ENCODE measurements at places on chromosomes 16 and 17.

GRCh38 chr17:2705888-2706795, 5.4 kb downstream of the CLUH start:
- DNase-seq: no peak

DNA sequence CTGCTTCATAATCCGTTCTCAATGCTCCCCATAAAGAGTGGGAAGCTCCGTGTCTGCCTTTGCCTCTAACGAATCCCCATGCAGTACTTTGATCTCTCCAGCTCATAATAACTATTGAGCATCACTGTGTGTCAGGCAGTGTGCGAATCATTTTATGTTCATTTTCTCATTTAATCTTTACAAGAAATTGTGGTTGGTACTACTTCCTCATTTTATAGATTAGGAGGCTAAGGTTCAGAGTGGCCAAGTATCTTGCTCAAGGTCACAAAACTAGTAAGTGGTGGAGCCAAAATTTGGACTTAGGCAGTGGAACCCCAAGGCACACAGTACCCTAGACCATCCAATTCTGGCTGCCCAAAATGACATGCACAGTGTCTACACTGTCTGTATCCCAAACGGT, 44.8 kb downstream of the ABCC12 start:
- DNase-seq: no peak

- no peak for DNase-seq
These were observed 28.7 kb downstream of the MRM1 start for GRCh38 chr17:36629970-36630502.

DNA sequence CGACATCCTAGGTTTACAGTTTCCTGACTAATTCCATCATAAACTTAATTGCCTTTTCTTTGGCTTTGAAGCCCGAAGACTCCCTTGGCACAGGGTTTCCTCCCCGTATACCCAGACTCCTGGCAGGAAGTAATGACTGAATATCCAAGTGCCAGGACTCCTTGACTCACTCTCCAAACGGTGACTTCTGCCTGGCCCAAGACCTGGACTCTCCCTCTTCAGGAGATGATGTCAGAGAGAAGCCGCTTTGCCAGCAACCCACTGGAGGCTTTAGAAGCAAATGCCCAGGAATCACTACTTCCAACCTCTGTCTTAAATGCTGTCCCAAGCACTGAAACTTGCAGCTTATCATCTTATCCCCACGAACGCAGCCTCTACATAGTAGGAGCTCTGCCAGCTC, 146.5 kb downstream of the RGS9 start:
- peak; percentile 36 for DNase-seq

DNA sequence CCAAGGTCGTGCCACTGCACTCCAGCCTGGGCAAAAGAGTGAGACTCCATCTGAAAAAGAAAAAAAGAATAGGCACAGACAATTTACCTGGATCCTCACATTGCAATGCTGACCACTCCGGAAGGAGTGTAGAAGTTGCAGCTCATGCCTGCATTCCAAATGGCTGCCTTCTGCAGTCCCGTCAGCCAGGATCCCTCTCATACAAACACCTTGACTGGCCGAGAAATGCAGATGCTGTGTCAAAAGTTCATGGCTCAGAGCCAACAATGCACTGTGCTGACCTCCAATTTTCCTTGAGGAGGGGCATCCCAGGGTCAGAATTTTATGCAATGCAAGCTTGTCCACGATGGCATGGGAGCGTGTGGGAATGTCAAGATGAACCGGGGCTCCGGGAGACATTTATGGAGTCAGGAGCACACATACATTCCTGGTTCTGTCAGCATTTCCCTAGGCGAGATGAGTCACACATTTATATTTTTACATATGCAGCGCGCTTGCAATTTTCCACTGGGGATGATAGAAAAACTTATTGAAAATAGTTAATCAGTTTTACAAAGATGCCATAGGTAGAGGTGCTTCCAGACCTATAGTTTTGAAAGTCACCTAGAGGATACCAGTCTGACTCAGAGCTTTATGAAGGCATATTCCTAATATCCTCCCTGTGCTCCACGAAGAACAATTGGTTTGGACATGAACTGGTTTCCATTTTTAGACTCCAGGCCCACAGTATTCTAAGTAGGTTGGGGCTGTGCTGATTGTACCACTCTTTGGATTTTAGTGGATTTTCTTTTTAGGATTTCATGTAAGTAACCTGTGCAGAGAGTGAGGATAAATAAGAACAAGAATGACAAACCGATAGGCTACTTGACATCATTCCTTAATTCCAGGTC, 614.6 kb downstream of the MAF start:
- DNase-seq: no peak

DNA sequence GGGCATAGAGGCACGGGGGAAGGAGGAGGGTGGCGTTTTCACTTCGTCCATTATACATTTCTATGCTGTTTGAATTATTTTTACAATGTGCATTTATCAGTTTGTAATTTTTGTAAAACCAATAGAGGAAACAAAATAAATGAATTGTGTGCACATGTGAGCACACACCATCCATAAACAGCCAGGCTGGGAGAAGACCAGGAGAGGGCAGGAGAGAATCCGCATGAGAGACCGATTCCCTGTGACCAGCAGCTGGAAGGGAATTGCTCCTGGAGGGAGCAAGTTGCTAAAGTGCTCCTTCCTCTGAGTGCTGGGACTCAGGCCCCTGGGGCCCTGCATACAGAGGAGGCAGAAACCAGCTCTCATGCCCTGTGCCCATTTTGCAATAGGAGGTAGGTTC, 126.0 kb downstream of the ABCC12 start:
- no peak for DNase-seq

DNA sequence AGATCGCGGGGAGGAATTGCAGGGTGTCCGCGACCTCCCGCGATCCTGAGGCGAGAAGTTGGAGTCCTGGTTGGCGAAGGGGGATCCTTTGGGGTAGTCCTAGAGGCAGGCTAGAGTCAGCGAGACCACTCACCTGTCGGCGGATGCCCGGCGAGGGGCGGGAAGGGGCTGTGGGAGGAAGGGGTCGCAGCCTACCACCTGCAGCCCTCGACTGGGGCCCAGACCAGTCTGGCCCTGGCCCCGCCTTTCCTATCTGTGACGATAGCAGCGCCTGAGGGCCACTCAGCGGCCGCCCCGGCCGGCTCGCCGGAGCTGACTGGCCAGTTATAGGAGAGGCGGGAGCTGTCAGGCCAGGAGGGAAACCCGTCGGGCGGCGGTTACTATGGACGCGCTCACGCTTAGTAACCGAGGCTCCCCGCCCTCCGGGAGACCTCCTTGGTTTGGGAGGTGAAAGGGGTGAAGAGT, at the start of gene TEKT3:
TSS of gene TEKT3 (minus strand) at position 213 of the 465 bp plus-strand sequence. CDS start 10,012 bp downstream, outside the sequence.
- DNase-seq: peak; percentile 46

DNA sequence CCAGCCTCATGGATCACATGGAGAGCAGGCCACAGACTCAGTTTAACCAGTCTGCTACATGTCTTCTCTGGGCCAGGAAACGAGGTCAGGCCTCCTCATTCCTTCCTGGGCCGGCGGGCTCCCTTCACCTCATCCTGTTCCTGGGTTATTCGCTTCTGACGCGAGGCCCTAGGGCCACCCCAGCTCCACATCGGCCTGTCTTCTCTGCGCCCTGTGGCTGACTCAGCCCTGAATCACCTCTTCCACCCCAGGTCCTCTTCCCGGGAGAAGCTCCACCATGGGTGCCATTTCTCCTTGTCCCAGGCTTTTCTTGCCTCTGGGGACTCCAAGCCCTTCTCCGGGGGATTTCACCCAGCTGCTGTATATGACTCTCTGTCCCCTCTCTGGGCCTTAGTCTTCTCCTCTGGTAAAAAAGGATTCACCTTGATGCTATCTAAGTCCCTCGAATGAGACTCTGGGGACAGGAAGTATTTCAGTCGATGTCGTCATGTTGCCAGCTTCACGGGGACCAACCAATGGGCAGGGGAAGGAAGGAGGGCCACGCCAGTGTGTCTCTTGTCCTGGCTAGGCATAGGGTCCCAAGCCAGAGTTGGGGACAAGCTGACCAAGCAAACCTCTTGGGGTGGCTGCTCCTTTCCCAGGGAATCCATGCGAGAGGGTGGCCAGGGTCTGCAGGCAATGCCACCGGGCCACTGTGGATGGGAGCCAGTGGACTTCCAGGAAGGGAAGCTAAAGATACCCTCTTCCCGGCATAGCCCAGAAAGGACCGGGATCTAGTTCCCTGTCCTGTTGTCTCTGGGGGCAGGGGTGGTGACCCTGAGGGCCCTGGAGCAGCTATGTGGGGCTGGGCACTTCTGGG, 58.7 kb downstream of the SOCS3 start:
- no peak for DNase-seq

DNA sequence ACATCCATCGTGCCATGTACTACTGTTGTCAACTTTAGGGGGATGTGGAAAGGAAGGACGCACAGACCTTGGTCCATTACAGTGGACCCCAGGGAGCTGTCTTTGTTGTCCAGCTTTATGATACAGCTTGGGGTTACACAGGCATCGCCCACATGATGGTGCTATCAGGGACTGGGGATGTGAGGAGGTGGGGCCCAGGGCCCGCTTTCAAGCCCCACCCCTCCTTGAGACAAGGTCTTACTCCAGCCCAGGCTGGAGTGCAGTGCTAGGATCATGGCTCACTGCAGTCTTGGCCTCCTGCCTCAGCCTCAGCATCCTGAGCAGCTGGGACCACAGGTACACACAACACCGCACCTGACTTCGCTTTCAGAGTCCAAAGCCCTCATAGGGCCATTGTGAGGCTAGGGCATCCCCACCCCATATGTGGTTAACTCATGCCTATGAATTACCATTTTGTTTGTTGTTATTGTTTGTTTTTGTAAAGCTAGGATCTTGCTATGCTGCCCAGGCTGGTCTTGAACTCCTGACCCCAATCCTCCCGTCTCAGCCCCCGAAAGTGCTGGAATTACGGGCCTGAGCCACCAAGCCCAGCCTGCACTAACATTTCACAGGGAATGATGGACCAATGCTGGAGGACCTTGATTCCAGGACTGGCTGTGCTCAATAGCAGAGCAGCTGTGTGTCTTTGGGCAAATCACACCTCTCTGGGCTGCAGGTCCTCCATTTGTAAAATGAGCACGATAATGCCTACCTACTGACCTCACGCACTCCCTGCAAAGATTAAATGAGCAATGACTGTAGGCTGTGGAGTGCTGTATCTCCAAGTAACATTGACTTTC, 17.2 kb downstream of the ST3GAL2 start:
- DNase-seq: no peak

- peak; percentile 56 for DNase-seq
These were observed 207.0 kb downstream of the MSI2 start for GRCh38 chr17:57463103-57463885.

- DNase-seq: peak; percentile 21
These were observed 55.5 kb upstream of the IRX3 start for GRCh38 chr16:54341892-54342776.

GRCh38 chr16:11405331-11406176, 60.3 kb downstream of the RMI2 start:
- no peak for DNase-seq

DNA sequence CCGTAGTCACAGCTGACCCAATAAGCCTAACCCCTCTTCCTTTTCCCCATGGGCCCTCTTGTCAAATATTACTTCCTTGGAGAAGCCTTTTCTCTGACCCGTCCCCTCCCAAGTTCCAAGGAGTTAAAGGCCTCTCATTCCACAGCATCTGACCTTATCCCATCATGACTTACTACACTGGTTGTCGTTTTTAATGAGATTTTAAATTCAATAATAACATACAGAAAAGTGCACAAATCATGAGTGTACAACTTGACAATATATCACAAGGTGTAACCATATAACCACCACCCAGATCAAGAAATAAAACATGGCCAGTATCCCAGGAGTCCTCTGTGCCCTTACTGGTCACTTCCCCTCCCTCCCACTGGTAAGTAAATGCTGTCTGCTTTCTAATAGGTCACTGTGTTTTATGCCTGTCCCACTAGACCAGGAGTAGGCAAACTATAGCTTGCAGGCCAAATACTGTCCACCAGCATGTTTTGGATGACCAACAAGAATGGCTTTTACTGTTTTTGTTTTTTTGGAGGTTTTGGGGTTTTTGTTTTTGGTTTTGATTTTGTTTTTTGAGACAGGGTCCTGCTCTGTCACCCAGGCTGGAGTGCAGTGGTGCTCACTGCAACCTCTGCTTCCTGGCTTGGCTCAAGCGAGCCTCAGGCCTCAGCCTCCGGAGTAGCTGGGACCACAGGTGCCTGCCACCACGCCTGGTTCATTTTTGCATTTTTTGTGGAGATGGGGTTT, 1.2 kb upstream of the FDXR start:
- DNase-seq: no peak

GRCh38 chr16:84914273-84914672, 94.5 kb downstream of the CRISPLD2 start:
- DNase-seq: no peak

DNA sequence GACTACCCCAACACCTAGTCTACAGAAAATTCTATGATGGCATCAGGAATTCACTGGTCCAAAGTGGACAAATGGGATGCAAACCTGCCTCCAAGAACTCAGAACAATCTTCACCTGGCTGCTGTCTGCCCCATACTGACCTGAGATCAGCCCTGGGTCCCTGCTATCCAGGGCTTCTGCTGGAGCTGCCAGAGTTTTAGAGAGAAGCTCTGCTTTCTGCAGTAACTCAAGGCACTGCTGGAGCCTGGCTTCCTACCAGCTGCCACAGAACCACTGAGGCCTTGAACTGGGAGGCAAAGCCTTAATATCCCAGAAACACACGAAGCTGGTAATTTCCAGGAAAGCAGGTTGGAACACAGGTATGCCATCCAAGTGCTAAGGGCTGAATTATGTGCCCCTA, 7.5 kb downstream of the TMEM170A start:
- no peak for DNase-seq

DNA sequence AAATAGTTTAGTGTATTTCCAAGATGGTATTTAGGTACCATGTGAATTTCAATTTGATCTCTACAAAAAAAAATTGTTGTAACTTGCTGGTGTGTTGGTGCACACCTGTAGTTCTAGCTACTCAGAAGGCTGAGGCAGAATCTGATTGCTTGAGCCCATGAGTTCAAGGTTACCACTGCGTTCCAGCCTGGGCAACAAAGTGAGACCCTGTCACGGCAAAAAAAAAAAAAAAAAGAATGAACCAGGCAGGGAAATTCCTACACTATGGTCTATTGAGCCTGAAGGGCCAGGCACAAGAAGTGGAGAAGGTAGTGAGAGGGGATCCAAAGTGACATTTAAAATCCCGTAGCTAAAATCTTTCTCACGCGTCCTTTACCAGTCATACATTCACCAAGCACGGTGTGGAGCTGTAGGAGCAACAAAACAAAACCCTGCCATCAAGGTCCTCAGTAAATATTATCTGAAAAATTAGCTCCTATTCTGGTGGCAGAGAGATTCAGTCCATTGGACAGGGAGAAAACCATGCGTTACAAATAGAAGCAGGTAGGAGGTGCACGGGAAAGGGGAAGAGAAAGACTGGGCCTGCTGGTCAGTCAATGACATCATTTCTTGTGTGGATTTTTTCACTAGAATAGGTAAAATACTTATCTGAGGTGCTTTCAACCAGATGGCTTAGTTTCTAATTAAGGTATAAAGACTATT, 27.3 kb downstream of the TXNDC11 start:
- DNase-seq: no peak

- no peak for DNase-seq
These were observed 11.5 kb downstream of the UBE2G1 start for GRCh38 chr17:4354862-4355514.

- DNase-seq: peak; percentile 84
These were observed 26.3 kb downstream of the CEP112 start for GRCh38 chr17:66165537-66166123.

Measured in fibroblast of the aortic adventitia (primary cell).